ENCODE measurements at places on chromosomes 4 and X.

GRCh38 chr4:69617083-69617694 is 22.3 kb downstream of the UGT2A2 start:
- no peak for DNase-seq

- no peak for DNase-seq
Observed at GRCh38 chr4:26764231-26764630, 96.4 kb upstream of the STIM2 start.

DNA sequence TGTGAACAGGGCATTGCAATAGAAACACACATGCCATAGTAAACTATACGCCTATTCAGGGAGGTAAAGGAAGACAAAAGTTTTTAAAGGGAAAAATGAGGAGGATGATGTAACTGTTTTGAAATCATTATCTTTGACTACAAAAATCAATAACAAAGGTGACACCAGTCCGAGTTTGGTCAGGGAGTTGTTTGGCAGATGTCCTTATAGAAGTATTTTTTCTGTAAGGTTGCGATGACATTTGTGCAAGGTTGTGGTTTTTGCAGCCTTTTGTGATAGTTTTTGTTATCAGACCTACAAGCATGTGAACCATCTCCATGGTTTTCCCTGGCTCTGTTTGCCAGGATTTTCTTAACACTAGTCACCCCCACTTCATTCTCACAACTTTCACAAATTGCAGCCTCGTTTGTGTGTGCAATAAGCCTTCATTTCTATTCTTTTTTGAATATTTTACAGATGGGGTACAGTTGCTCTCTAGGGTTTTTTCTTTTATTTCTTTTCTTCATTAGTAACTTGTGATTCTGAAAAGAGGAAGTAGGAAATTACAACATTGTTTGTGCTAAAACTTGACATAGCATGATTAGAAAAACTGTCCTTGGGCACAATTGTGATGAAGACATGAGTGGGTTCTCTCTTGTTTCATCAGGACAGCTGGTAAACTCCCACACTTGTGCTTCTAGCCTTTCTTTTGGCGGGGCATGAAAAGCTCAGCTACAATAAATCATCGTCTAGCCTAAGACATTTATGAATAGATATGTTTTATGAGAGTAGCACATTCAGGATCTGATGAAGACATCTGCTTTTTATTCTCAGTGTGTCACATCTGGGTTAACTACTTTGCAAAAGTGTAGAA is 60.2 kb upstream of the PNPLA4 start:
- DNase-seq: no peak

GRCh38 chr4:38188631-38189101 is 228.5 kb downstream of the PTTG2 start:
- no peak for DNase-seq

- DNase-seq: no peak
Observed at GRCh38 chr4:77022560-77023179, 53.1 kb downstream of the CCNI start.

GRCh38 chr4:77856152-77856551 is 6.5 kb upstream of the MRPL1 start:
- DNase-seq: no peak

DNA sequence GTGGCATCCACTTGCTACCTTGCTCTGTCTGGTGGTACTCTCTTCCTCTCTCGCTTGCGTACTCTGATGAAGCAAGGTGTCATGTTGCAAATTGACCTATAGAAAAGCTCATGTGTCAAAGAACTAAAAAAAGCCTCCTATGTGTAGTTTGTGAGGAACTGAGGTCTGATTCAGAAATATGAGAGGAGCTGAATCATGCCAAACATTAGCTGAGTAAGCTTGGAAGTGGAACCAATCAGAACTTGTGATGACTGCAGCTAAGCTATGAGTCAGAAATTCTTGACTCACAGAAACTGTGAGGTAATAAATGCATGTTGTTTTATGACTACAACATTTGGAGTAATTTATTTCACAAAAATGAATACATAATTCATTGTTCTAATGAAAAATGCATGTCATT is 2138.8 kb downstream of the PCDH7 start:
- DNase-seq: no peak

DNA sequence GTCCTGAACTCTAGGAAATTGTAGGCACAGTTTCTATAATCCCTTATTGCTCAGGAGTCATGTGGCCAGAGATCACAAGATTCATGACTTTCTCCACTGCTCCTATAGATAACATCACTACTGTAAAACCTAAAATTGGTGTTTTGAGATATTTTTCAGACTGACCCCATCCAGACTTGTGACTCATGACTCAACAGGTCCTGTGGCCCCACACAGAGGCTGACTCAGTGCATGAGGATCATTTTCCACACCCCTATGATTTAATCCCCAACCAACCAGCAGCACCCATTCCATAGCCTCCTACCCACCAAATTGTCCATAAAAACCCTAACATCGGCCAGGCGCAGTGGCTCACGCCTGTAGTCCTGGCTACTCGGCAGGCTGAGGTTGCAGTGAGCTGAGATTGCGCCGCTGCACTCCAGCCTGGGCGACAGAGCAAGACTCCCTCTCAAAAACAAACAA is 13.2 kb upstream of the XIAP start:
- no peak for DNase-seq

DNA sequence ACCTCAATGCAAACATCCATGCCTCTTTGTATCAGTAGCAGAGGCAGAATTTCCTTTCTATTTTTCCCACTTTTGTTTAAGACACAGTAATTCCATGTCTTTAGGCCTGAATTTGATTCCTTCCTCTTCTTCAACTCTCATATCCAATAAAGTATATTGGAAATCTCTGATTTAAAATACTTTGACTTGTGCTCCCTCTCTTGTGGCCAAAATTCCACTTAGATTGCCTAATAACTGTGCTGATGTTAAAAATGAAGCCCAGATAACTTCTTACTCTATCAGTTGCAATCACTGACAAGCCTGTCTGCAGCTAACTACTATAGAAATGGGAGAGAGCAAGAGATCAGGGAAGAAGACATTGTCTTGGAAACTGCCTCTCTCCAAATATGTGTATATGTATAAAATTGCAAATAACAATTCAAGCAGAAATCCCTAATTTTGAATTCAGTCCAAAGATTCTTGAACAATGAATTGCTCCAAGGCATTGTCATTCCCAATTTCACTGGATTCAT is 163.5 kb upstream of the SPIN4 start:
- no peak for DNase-seq

GRCh38 chrX:103607364-103608305 is at the start of gene TCEAL3:
TCEAL3 (plus strand) TSS chrX:103607963; CDS start chrX:103609065, 1,102 bp downstream.
- no peak for DNase-seq

DNA sequence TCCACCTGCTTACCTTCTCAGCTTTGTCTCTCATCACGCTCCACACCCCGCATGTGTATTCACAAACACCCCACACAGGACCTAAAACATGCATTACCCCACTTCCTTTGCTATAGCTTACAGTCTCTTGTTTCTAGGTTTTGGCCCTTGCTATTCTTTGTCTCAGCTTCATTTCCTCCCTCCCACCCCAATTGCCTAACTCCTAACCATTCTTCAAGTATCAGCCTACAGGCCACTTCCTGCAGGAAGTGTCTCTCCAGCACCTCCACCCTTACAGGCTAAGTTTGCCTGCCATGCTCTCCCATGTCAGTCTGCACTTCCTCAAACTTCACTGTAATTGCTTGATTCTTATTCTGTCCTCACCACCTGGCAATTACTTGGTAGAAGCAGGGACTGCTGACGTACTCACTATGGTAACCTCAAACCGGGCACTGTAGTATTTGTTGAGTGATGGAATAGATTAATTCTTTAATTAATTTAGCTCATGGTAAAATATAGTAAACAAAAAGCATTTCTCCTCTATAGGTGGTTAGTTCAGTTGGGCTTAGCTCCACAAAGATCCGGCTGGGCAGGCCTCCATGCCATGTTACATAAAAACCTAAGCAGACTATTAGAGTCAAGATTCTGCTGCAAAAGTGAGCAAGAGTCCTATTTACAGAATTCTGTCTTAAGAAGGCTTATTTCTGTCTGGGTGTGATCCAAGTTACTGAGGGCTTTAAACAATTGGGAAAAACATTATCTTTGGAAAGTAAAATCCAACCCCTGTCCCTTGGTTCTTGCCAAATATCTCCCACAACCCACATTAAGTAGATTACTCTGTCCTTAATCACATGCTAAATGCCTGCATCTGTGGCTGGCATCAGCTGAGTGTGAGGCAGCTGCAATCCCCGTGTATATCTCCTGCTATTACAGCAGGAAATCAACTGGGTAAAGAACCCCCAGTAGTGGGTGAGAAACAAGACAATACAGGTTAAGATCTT is 124.7 kb upstream of the CPEB2 start:
- DNase-seq: no peak

GRCh38 chrX:106874075-106874474 is 29.1 kb downstream of the RIPPLY1 start:
- no peak for DNase-seq

- DNase-seq: no peak
Observed at GRCh38 chr4:167452922-167453430, 218.7 kb upstream of the SPOCK3 start.

DNA sequence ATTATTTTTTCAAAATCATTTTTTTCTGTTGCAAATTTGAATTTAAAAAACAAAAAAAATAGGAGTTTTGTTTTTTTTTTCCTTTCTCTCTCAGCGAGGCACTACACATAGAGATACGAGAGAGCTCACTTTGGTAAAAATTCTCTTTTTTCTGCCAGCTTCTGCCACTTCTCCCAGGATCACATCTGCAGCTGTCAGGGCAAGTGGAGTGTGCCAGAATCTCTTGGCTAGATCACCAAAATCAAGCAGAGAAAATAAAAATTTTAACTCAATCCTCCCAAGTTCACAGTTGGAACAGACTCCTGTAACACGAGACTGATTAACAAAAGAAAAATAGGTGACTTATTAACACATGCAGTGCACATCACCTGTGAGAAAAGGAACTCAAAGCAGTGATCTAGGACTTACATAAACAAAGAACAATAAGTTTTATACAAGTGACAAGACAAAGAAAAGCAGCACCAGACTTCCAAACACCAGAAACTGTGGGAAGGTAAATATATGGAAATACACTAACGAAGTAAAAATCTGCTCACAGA is 213.2 kb upstream of the ZFP42 start:
- DNase-seq: no peak

DNA sequence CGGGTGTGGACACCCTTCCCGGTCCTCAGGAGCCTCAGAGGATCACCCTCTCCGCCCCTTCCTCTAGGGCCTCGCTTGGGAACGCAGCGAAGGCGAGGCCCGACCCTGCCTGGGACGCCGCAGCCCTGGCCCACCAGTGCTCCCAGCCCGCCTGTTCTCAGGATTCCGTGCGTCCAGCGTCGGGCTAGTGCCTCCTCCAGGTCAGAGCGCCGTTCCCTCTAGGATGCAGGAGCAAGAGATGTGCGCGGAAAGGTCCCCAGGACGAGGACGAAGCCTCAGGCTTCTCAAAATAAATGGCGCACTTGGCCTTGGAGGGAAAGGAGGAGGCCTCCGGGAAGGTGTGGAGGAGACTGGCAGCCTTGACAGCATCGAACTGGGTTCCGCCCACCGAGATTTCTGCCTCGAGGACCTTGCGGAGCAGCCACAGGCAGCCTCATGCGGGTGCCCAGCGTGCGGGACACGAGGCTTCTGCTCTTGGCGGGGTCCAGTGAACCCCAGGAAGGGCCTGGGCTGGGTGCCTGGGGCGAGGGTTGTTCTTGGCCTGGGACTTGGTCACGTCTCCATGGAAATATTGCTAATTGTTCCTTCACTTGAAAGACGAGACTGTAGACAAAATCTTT is 35.1 kb downstream of the PITX2 start:
- DNase-seq: no peak

- no peak for DNase-seq
Observed at GRCh38 chrX:123184219-123184865, at the start of gene GRIA3. GRIA3 (plus strand) TSS chrX:123184278; CDS start chrX:123184536, 258 bp downstream.

DNA sequence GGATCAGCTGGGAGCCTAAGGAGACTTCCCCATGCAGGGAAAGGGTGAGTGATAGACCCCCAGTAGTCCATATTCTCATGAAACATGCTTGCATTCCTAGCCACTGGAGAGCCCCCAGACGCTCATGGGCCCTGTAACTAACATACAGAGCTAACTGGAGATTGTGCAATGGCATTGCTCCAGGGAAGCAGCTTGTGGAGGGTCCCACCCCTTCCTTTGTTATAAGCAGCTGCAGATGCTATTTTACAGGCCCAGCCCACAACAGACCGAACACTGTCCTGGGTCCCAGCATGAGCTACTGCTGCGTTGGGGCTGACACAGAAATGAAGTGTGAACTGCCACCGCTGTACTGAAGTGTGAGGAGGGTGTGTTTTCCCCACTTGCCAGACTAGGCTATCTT is 1465.7 kb upstream of the DIAPH2 start:
- DNase-seq: no peak

DNA sequence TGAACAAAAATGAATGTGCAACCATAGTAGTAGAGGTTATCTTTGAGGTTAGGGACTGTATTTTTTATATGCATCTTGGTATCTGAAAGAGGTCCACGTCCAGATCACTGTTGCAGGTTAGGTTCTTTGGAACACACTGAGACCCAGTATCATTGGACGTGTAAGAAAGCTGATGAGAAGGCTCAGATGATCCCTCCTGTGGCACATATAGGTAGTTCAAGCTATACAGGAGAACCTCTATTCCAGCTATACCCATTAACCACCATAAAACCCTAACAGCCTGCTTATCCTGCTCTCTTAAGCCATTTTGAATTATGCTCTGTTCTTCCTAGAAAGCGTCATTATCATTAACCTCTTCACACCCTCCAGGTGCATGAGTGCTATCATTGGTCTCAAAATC is 930.7 kb upstream of the HS3ST1 start:
- DNase-seq: no peak

DNA sequence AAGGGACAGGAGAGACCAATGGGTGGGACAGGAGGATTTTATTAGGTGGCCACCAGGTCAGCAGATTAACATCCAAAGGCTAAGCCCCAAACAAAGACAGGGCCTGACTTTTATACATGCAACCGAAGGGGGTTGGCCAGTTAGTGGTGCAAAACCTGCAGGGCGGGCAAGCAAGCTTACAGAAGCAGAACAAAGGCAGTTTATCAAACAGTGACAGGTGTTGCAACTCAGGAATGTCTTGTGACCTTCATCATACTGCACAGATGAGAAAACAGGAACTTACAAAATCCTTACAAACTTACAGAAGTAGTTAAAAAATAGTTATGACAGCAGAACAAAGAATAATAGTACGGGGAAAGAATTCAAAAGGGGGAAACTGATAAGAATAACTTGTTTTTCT is 708.1 kb downstream of the GLUD2 start:
- no peak for DNase-seq

- no peak for DNase-seq
Observed at GRCh38 chr4:79788884-79789283, 284.1 kb downstream of the ANTXR2 start.

DNA sequence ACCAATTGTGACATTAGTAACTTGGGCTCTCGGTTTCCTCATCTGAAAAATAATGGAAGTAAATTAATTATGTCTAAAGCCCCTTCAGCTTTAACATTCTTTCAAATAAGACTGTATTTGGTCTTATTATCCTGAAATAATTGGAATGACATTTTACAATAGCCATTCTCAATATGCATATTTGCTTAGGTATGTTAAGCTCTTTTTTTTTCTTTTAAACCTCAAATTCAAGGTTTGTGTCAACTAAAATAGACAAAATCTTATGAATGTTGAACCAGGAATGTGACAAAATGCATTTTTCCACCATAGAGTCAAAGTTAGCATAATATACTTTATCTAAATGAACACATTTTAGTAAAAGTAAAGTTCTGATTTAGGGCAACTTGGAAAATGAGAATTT is 34.4 kb upstream of the TET2 start:
- DNase-seq: no peak

GRCh38 chrX:119036107-119037029 is 36.4 kb upstream of the CT47C1 start:
- DNase-seq: no peak
